ENCODE measurements at places on chromosomes 16 and 17. TPM values are rescaled to one million over a fixed set of nuclear protein-coding genes. Genes with fewer than 3 reads are reported as not detected.

ABCA8 gene
- total RNA-seq: not detected

SUMO2 gene
- total RNA-seq: 470 TPM

TBKBP1 gene
- 8.9 TPM for total RNA-seq

RNU2-1 gene
- total RNA-seq: 7,127 TPM

TEDC2 gene
- 17.8 TPM for total RNA-seq

KRTAP3-1 gene
- not detected for total RNA-seq

GTF3C1 gene
- 55.3 TPM for total RNA-seq

CEP131 gene
- 20.7 TPM for total RNA-seq

FOXJ1 gene
- 5.8 TPM for total RNA-seq

PMFBP1 gene
- total RNA-seq: 5.0 TPM

HERPUD1 gene
- 157 TPM for total RNA-seq

PTRH2 gene
- 16.2 TPM for total RNA-seq

KRT25 gene
- total RNA-seq: not detected

POLG2 gene
- 36.4 TPM for total RNA-seq

TPSD1 gene
- total RNA-seq: not detected

ZNF750 gene
- not detected for total RNA-seq

ZNF75A gene
- 63.6 TPM for total RNA-seq

KRTAP9-2 gene
- not detected for total RNA-seq

CPHXL2 gene
- not detected for total RNA-seq

PRR29 gene
- 1.4 TPM for total RNA-seq

SOST gene
- not detected for total RNA-seq

CA5A gene
- total RNA-seq: not detected

KRTAP1-5 gene
- total RNA-seq: not detected

TLCD2 gene
- 0.30 TPM for total RNA-seq

ABCC12 gene
- total RNA-seq: not detected

PHF23 gene
- total RNA-seq: 49.9 TPM

CLDN7 gene
- total RNA-seq: 2.6 TPM

CCL1 gene
- total RNA-seq: not detected

ATP2A3 gene
- 289 TPM for total RNA-seq

GJC1 gene
- 1.0 TPM for total RNA-seq

RPUSD1 gene
- 25.1 TPM for total RNA-seq
